ENCODE measurements at places on chromosomes 5 and 9.

GRCh38 chr9:127022913-127023660 lies 99.3 kb downstream of the ANGPTL2 start:
- DNase-seq, result no peak

DNA sequence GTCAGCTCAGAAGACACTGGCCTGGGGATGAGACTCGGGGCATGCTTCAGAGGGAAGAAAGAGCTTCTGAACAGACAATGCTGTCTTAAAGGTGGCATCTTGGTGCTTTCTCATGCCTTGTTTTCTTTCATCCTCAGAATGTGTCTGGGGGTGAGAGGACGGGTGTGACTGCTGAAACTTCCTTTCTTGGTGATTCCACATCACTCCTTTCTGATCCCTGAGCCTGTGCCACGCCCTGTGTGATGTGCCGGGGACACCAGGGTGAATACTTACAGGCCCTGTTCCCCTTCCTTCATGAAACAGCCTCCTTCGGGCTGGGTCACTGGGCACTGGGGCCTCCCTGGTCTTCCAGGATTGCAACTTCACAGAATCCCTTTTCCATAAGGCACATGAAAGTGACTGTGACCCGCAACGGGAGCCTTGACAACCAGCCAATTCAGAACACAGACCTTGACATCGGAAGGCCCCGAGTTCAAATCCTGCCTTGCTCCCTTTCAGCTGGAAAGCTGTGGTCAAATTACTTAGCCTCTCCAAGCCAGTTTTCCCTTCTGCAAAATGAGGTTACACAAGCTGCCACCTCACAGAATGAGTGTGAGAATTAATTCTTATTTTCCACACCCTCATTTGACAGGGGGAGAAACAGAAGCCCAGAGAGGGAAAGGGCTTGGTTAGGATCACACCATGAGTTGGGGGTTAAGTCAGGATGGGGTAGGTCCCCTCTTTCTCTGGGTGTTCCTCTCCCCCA lies 44.1 kb upstream of the IL17B start:
- DNase-seq, result no peak

GRCh38 chr5:7668627-7669026 lies 182.3 kb downstream of the CFAP90 start:
- no peak for DNase-seq

GRCh38 chr5:169531631-169532030 lies 51.9 kb upstream of the SPDL1 start:
- no peak for DNase-seq

GRCh38 chr5:168464214-168464613 lies 22.1 kb upstream of the RARS1 start:
- no peak for DNase-seq

DNA sequence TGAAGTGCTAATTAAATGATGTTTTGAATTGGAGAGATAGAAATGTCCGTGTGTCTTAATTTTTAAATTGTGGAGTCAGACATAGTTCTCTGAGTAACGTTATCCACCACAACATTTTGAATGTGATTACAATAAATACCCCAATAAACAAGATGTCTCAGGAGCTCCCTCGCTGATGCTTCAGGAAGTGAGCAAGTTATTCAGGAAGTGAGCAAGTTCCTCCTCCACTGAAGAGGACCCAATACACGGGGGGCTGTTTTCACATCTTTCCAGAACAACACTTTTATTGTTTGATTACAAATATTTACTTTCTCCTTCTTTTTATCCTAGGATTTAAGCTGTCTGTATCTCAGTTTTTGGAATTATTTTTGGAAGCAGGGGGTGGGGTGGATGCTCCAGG lies 363.8 kb downstream of the LRRC70 start:
- no peak for DNase-seq

GRCh38 chr5:106880656-106881055 lies 790.1 kb downstream of the EFNA5 start:
- DNase-seq, result no peak

DNA sequence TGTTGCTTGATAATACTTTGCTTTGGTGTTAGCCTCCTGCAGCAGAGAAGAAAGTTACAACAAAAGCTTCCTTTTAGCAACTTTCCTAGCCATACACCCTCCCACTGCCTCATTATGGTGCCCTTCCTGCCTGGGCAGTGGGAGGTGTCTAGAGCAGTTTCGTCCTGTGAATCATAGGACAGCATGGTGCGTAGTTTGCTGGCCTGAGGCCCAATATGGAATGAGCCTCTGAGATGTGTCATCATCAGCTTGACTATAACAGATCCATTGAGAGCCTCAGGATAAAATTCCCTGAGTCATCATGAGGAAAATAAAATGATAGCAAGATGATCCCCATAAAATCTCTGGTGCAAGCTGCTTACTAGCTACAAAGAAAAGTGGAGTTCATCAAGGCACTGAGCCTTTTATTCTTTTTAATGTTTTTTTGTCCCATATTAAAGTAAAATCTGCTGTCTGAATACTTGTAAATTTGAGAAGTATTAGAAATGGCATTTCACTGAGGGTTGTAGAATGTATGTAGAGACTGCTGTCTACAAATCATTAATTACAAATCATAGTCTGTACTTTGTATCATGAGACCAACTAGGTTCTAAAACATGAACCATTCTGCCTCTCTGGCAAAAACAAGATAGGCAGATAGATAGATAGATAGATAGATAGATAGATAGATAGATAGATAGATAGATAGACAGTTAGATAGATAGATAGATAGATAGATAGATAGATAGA lies 303.0 kb upstream of the PDE4D start:
- no peak for DNase-seq

DNA sequence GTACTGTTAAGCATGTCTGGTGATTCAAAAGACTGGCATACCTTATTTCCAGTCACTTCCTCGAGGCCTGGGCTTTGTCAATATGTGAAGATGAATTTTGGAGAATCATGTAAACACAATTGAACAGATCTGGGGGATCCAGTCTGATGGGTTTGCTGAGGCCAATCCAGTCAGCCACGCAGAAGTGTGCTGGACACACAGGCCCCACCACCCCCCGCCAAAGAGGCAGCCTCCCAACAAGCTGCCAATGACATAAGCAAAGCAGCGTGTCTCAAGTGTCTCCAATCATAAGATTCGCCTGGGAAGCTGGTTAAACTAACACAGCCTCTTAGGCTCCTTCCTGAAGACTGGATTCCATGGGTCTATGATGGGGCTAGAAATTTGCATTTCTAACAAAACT lies 192.9 kb upstream of the KLF9 start:
- no peak for DNase-seq

- no peak for DNase-seq
These were observed 133.5 kb upstream of the IL12B start for GRCh38 chr5:159463590-159464321.

- DNase-seq, result no peak
These were observed 8.2 kb downstream of the P4HA2 start for GRCh38 chr5:132219289-132219970.

- no peak for DNase-seq
These were observed 234.6 kb downstream of the SPOCK1 start for GRCh38 chr5:137264573-137264972.

GRCh38 chr9:127095411-127095810 lies 27.0 kb downstream of the ANGPTL2 start:
- no peak for DNase-seq

GRCh38 chr9:115262477-115262876 lies 144.5 kb upstream of the TNC start:
- no peak for DNase-seq

DNA sequence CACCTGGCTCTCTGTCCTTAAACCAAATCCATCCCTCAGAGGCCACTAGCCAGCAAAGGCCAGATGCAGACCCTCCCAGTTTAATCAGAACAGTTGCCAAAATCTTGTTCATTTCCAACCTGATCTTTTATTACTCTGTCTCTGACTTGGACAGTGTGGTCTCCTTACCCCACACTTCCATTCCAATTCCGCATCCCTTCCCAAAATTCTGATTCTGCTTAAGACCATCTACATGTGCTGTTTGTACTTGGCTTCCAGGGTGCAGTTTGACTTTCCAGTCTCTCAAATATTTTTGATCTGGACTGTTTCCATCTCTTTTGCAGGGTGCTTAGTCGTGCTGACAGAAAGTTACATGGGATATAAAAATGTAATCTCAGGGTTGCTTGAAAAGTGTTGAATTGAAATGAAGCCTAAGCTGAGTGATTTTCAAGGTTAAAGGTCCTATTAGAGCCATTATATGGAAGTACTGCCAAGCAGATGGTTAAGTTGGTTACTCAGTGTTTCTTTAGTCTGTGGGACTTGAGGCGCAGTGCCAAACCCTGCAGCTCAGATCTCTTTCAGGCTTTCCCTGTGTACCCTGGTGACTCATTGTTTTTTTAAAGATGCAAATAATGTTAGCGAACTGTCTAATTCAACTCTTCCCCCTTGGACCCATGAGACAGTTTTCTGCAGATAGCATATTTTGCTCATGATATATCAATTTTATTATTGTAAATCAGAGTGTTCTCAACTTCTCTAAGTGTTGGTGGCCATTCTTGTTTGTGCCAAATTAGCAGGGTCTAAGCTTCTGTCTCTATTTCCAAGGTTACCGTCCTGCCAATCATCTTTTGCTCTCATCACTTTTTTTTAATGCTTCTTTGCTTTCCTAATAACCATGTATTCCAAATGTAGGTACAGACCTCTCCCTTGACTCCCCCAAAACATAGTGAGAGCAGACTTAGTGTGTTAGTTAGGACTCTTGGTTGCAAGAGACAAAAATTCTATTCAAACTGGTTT lies 18.2 kb upstream of the DCP2 start:
- no peak for DNase-seq

DNA sequence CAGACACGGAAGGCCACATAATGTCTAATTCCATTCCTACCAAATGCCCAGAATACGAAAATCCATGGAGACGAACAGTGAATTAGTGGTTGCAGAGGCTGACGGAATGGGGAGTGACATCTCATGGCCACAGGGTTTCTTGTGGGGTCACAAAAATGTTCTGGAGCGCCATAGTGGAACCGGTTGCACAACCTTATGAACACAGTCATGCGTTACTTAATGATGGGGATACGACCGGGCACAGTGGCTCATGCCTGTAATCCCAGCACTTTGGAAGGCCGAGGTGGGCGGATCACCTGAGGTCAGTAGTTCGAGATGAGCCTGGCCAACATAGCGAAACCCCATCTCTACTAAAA lies 26.0 kb upstream of the TTLL11 start:
- no peak for DNase-seq

- no peak for DNase-seq
These were observed 17.3 kb downstream of the RNF130 start for GRCh38 chr5:180054226-180054625.

GRCh38 chr5:73862796-73863195 lies 236.8 kb downstream of the ARHGEF28 start:
- no peak for DNase-seq

DNA sequence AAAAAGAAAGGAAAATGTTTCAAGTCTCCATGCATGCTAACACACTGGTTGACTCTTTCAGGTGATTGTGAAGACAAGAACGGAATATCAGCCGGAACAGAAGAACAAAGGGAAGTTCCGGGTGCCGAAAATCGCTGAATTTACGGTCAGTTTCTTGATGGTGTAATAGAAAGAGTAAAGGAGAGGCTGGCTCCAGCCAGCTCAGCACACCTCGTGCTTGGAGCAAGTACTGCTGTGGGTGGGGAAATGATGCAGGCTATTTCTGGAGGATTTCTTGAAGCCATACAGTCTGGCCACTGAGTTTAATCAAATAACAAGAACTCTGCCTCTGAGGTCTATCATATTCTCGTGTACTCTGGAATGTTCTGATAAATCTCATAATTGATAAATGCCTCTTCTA lies 18.7 kb downstream of the NSG2 start:
- DNase-seq, result no peak

DNA sequence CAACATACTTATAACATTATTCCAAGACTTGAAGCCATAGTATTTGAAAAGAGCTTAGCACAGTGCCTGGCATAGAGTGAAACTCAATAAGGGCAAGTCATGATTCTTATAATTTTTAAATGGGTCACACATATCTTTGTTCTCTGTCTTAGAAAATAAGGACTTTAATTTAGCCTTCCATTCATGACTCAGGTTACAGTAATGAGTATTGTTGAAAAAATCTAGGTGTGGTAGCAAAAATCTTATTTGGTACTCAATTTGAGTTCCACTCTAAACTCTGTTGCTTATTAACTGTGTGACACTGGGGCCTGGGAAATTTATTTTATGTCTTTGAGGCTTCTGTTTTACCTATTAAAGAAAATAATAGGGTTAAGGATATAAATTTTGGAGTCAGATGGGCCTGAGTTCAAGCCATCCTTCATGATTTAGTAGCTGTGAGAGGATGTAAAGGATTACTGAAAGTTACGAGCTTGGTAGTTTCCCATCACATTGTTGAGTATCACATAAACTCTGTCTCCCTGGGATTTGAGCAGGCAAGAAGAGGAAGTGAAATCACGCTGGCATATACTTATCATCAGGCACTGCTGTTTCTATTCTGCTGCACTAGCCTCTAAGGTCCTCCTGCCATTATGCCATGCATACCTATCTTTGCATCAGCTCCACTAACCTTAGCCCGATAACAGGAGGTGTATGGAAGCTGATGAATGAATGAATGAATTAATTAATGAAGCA lies 1.5 kb downstream of the SPINK9 start:
- no peak for DNase-seq

GRCh38 chr5:20241351-20241750 lies 253.4 kb upstream of the CDH18 start:
- no peak for DNase-seq

GRCh38 chr5:103582364-103582763 lies 19.8 kb upstream of the NUDT12 start:
- no peak for DNase-seq

DNA sequence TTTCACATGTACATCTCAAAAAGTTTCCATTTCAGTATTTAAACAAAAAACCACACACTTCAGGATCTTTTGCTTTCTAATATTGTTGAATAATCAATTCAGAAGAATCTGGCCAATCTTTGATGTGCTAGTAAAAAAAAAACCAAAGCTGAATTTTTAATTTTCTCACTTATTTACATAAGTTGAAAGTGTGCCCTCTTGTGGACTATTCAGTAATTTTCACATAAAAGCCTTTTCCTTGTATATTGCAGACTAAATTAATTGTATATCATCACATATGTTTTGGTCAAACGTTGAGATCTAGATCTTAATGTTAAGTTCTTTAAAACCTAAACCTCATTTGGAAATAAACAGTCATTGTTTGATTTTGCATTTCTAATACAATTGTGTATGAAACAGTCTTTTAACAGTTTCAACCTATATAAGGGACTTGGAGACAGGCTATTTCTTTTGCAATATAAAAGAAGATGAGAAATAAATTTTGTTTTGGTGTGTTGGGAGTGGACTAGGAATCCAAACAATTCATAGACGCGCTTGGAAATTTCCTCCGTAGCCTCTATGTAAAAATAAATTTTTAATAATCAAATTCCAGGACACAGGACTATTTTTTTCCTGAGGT lies 68.1 kb downstream of the NIPBL start:
- DNase-seq, result no peak

DNA sequence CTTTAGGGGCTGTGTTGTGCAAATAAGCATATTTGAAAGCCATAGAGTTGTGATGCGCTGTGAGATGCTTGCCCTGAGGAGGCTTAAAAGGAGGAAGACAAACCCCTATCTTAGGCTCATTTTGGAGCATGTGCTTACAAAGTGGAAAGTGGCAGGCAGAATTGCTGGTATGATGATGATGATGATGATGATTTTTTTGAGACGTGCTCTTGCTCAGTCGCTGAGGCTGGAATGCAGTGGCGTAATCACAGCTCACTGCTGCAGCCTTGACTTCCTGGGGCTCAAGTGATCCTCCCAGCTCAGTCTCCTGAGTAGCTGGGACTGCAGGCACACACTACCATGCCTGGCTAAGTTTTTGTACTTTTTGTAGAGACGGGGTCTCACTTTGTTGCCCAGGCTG lies 1.7 kb downstream of the CNOT8 start:
- DNase-seq, result no peak

GRCh38 chr9:115770521-115770920 lies 383.1 kb upstream of the PAPPA start:
- DNase-seq, result no peak

GRCh38 chr9:96726946-96727345 lies 50.9 kb downstream of the ZNF510 start:
- no peak for DNase-seq
